ENCODE measurements at places on chromosomes 11 and 22. TPM values are rescaled to one million over a fixed set of nuclear protein-coding genes. Genes with fewer than 3 reads are reported as not detected.

OR6A2 gene
- 0.07 TPM for total RNA-seq

IGLL1 gene
- not detected for total RNA-seq

DNA sequence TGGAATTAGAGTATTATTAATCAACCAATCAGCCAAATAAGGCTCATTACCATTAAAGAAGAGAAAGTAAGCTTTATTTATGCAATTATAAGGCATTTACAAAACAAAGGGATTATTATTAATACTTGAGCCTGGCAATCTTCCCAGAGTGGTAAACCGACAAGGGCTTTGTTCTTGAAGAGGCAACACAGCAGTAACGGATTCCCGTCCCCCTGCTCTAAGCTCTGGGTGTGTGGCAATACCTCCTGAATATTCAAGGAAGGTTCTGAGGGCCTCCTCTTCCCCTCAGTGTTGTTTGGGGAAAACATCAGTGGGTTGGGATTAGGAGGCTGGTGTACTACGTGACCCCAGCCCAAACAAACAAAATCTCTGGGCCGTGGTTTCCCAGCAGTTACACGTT, 176.5 kb downstream of the TENM4 start:
- DNase-seq, result no peak

DNA sequence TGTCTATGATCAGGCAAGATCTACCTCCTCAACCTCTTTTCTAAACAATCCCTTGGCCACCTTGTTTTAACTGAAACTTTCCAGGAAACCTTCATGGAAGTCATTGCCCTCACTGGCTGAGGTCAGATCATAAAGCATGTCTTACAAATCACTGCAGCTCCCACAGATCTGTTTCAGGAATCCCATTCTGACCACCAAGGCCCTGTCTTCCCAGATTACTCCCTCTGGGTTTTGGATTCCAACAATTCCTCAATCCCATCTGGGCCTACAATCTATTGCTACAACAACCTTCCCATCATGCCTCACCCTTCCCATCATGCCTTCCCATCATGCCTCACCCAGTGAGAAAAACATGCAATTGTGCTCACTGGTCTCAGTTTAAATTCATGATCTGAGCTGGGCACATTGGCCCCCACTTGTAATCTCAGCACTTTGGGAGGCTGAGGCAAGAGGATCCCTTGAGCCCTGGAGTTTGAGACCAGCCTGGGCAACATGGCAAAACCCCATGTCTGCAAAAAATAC, 15.9 kb downstream of the ADAMTS15 start:
- DNase-seq, result no peak

DNA sequence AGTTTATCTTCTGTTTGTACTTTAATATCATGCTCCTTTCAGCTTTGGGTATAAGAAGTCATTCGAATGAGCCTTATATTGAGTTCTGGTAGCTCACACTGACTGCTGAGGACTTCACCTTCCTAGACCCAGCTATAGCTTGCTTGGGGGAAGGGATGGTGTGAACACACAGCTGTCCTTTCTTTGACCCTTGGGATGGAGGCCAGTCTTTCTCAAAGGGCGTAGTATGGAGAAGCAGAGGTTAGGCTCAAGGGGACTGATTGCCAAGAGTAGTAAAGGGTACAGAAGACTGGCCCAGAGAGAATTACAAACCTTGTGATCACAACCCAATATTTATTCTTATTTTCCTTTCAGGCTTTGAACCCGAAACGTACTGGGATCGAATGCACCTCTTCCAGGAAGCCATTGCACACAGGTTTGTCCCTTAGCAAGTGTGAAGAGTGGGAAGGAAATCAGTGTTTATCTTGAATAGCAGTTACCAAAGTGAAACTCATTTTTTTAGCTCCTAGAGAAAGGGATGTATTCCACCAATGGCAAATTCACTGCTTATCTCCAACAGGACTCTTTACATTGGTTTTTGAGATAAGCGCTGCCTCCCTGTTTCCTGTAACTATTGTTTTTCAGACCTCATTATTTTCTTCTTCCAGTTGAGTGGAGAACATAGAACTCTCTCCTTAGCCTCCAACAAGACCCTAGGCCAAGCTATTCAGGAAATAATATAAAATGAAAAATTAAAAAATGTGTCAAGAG, 42.8 kb upstream of the YWHAH start:
- DNase-seq, result no peak

DNA sequence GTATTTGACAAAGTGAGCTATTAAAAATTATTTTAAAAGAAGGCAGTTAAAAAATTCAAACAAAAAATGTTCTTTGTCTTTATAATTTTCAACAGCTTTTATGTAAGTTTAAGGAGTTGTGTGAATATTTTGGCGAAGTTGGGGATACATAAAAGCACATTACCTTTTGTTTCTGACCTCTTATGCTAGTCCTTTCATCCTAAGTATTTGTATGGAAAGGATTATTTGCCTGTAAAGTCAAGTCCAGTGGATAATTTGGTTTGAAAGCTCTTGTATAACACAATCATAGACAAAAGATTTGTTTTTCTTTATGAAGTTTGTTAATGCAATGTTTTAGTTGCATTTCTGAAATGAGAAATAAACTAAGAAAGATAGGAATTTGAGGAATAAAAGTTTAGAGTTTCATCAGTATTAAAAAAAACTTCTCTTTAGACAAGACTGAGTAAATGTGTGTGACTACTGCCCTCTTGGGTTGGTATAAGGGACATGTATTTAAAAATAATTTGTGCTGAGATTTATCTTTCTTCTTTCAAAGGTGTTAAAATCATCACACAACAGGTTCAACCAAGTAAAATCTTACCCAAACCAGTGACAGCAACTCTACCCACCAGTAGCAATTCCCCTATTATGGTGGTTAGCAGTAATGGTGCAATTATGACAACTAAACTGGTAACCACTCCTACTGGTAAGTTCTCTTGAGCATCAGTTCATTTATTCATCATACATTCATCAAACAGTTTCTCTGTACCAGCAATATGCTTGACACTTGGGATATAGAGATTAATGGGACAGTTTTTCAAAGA, 68.2 kb downstream of the EMSY start:
- no peak for DNase-seq

- no peak for DNase-seq
These were observed 107.4 kb downstream of the SERGEF start for GRCh38 chr11:17905477-17905876.

DNA sequence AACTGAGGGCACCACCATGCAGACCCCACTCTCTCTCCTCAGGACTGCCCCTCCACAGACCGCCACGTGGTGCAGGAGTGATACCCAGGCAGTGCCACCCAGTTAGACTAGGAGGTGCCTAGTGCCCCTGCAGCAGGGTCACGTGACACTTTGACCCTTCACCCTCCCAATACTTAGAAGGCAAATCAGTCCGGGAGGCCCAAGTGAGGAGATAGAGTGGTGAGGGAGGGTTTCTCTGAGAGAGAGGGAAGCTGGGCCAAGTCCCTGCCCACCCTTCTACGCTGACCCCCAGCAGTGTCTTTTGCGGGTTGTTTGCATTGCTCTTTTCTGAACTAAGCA, 84.6 kb downstream of the BUD13 start:
- DNase-seq, result no peak

DNA sequence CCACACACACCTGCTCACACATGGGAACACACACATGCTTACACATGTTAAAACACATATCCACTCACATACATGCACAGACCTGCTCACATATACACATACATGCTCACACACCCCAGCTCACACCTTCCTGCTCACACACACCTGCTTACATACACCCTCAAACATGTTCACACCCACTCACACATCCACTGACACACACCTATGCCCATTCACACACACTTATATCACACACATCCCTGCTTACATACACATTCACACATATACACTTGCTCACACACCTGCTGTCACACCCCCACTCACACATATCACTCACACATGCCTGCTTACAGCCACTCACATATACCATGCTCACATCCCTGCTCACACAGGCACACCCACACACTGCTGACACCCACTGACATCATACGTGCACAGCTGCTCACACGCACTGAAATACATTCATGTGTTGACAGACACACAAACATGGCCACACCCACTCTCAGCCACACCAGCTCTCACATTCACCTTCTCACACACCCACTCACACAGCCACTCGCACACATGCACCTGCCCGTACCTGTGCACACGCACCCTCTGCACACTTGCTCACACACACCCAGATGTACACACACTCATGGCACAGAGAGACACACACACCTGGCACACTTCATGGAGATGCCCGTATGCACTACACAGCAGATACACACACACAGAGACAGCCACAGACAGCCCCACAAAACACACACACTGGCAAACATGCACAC, 5.7 kb upstream of the MYBPC3 start:
- no peak for DNase-seq

DNA sequence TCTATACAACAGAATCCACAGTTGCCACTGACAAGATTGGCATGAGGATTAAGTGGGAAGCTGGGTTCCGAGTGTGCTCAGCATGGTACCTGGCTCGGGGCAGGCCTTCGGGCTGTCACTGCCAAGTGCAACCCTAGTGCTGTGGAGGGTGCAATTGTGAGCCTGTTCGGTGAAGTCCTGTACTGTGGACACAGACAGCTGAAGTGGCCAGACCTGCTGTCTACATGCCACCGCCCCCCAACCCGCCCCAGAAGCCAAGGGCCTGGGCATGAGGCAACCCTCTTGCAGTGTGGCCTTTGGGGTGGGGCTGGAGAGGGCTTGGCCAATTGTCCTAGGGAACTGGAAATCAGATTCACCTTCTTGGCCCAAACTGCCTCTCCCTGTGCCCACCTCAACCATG, 15.6 kb upstream of the SHISAL1 start:
- no peak for DNase-seq

DNA sequence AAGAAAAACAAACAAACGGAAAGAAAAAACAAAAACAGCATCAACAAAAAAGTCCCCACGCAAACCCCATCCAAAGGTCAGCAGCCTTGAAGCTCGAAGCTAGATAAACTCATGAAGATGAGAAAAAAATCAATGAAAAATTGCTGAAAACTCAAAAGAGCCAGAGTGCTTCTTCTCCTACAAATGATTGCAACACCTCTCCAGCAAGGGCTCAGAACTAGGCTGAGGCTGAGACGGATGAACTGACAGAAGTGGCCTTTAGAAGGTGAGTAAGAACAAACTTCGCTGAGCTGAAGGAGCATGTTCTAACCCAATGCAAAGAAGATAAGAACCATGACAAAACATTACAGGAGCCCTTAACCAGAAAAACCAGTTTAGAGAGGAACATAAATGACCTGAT, 18.4 kb upstream of the FTH1 start:
- no peak for DNase-seq

- no peak for DNase-seq
These were observed 16.3 kb upstream of the C11orf87 start for GRCh38 chr11:109405671-109406070.
